Panc1 (cell line): ENCODE measurements at places on chromosomes 1 and 21. TPM values are rescaled to one million over a fixed set of nuclear protein-coding genes. Genes with fewer than 3 reads are reported as not detected.

SRM gene
- 249 TPM for total RNA-seq

MYCL gene
- 2.0 TPM for total RNA-seq

REN gene
- not detected for total RNA-seq

NR1I3 gene
- total RNA-seq, result not detected

LAMB3 gene
- total RNA-seq, result 0.85 TPM

SLC9C2 gene
- total RNA-seq, result not detected

KRTAP19-1 gene
- not detected for total RNA-seq

PTPRU gene
- 0.72 TPM for total RNA-seq
